Cardiac muscle cell (in vitro differentiated cells and primary cell): ENCODE measurements at places on chromosomes 13 and 19. TPM values are rescaled to one million over a fixed set of nuclear protein-coding genes. Genes with fewer than 3 reads are reported as not detected.

Gene ZNF578
- 3.4 and 3.8 TPM in 2 replicates for total RNA-seq

Gene BEST2
- total RNA-seq, result not detected in 2 replicates

Gene HCN2
- total RNA-seq, result 1.0 and 2.3 TPM in 2 replicates

Gene NAPSA
- total RNA-seq, result 0.32 and 3.5 TPM in 2 replicates

Gene MYBPC2
- 0.04 and 0.18 TPM in 2 replicates for total RNA-seq

- no peak for DNase-seq
- peaks cover 8% of the 10 kb centered on the region for H3K36me3 ChIP-seq
- no peak overlapping the region for H3K4me3 ChIP-seq
- no peak overlapping the region for H3K27ac ChIP-seq
- H3K4me1 ChIP-seq, result no peaks in the 10 kb centered on the region
These were observed 169.0 kb downstream of the TBC1D4 start for GRCh38 chr13:75312884-75313520.

DNA sequence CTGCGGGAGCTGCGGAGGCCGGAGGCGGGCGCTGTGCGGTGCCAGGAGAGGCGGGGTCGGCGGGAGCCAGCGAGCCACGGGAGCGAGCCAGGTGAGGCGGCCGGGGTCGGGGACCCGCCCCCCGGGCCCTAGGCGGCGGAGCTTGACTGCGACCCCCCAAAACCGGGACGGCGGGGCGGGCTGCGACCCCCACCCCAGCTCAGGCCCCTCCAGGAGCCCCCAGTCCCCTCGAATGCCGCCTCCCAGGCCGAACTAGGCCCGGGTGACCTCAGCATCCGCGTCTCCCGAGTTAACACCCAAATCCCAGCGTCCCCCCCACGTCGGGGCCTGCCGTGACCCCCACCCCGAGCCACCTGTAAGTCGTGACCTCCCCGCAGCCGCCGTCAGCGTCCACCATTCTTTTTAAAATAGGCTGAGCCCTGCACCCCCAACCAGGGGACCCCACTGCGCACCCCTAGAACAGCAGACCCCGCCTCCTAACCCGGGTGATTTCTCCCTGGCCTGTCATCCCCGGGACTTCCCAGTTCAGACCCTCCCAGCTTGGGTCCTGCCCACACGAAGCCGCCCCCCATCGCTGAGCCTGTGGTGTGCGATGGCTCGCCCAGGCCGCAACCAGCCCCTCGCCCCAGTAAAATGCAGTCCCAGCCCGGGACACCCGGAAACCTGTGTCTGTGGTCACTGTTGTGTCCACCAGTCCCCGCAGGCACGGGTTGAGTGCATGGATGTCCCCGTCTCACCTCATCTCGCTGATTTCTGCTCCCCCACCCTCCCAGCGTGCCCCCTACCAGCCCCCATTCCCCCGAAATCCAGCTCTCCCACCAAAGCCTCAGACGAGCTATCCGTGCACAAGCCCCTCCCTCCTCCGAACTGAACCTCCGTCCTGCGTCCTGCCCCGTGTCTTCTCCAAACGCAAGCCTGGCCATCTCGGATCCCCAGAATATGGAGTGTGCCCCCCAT lies 551 bp downstream of the FZR1 start:
- DNase-seq, result peak; percentile 43
- no peaks in the 10 kb centered on the region for H3K36me3 ChIP-seq
- no peaks in the 10 kb centered on the region for H3K27me3 ChIP-seq
- peak overlapping the region; percentile 98 for H3K4me3 ChIP-seq

GRCh38 chr19:55426042-55426441 lies 17.1 kb downstream of the SHISA7 start:
- H3K27me3 ChIP-seq, result no peaks in the 10 kb centered on the region
- H3K36me3 ChIP-seq, result no peaks in the 10 kb centered on the region
- no peak overlapping the region for H3K27ac ChIP-seq
- no peaks in the 10 kb centered on the region for H3K4me1 ChIP-seq

DNA sequence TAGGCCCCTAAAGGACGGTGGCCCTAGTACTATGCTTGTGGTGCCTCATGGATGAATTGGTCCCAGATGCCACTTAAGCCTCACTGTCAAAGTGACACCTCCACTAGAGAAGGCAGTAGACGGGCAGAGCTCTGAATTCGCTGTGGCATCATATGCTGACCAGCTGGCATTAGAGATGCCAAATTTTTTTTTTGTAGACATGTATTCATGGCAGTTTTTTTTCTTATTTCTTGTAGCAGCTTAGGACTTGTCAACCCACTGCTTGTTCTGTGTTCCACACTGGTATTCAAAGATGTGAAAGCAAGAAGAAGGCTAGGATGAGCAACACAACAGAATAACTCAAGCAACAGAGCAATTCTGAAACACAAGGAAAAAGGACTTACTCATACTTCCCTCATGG lies 212.5 kb downstream of the DLEU7 start:
- H3K4me3 ChIP-seq, result no peak overlapping the region
- no peak overlapping the region for H3K27ac ChIP-seq
- no peaks in the 10 kb centered on the region for H3K4me1 ChIP-seq
- no peak for DNase-seq
- H3K27me3 ChIP-seq, result no peaks in the 10 kb centered on the region

DNA sequence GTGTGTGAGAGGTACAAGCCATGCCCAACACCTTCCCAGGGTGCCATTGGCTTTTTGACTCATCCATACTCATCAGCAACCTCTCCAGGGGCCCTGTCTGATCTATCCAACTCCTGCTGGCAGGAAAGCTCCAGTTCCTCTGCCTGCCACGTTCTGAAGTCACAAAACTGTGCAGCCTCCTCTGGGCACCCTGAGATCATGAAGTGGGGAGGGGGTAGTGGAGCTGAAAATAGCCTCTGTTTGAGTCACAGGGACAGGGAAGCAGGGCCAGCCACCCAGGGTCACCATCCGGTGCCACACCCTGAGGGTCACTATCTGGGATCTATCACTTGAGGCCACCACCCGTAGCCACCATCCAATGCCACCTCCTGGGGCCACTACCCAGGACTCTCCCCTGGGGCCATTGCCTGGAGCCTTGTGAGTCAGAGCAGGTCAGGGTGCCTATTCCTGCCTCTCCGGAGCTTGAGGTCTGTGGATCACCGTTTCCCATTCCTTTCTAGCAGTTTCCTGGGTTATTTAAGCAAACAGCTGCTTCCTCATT lies 172.1 kb downstream of the NUFIP1 start:
- H3K36me3 ChIP-seq, result no peaks in the 10 kb centered on the region
- H3K27ac ChIP-seq, result no peak overlapping the region
- H3K27me3 ChIP-seq, result no peaks in the 10 kb centered on the region
- H3K4me1 ChIP-seq, result no peaks in the 10 kb centered on the region
- H3K4me3 ChIP-seq, result no peak overlapping the region

DNA sequence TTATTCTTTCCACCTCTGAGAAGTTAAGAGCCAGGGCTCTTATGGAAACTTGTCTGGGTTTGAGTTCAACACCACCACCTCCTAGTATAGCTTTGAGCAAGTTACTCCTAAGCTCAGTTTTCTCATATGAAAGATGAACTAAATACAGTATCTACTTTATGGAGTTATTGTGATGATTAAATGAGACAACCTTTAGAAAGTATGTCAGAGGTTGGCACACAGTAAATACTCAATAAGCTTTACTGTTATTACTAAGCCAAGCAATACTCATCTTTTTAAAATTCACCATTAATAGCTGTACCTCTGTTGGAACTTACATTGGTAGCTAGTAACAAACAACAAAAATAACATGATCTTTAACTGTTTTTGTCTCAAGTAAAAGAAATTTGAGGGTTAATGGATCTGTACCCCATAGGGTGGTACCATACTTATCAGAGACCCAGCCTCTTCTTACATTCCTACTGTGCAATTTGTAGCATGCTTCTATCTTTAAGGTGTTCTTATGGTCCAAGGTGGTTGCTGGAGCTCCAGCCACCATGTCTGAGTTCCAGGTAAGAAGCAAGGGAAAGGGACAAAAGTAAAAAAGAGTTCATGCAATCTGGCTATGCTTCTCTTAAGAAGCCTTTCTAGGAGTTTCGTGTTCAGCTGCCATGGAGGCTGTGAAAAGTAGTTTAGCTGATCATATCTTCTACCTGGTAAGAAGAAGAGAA lies 24.1 kb upstream of the NDFIP2 start:
- no peak overlapping the region for H3K27ac ChIP-seq
- no peak for DNase-seq
- no peaks in the 10 kb centered on the region for H3K36me3 ChIP-seq
- no peak overlapping the region for H3K4me3 ChIP-seq
- H3K27me3 ChIP-seq, result no peaks in the 10 kb centered on the region

DNA sequence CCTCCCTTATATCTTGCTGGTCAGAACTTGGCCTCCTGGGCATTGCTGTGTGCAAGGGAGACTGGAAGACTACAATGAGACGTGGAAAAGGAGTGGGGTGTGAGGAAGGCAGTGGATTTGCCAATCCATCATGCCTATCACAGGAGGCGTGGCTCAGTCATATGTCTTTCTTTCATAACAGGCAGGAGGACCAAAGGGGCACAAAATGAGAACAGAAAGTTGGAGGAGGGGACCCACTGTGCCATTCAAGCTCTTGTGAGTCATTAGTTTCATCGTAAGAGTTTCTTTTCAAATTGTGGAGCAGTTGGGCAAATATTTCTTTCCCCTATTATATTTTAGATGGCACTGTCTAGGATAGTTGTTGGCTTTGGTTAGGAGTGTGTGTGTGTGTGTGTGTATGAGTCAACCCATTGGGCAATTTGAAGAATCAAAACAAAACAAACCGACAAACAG lies 471.5 kb downstream of the TSHZ3 start:
- H3K4me1 ChIP-seq, result no peaks in the 10 kb centered on the region
- peaks cover 4% of the 10 kb centered on the region for H3K27me3 ChIP-seq
- no peak overlapping the region for H3K4me3 ChIP-seq
- H3K36me3 ChIP-seq, result no peaks in the 10 kb centered on the region
- H3K27ac ChIP-seq, result no peak overlapping the region

DNA sequence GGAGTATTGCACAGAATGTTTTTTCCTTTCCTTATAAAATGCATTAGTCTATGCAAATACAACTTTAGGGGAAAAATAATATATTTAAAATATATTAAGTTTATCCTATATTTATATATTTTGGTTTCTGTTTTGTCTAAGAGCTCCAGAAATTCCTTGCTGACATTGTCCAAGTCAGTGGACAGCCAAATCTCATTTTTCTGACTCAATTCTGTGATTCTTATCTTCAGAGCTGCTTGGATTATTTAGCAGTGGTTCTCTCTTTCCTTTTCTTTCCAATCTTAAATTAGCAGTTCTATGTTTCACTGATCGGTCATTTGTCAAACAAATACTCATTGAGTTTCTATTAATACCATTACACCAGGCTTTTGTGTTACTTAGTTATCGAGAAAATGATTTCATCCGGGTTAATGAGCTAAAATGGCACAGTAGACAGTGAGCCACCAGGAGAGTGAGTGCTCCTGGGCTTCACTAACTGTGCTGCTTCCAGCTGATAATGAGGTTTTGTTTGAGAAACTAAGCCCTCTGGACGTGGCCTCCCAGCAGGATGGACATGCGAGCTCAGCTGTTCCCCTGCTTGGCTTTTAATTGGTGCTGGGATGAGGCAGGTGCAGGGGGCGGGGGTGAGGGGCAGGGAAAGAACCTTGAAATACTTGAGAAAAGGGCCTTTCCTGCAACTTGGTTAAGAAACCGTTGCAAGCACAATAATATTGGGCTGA lies 44.0 kb downstream of the ATP11A start:
- H3K27ac ChIP-seq, result peak overlapping the region; percentile 86
- H3K36me3 ChIP-seq, result no peaks in the 10 kb centered on the region
- peaks cover 61% of the 10 kb centered on the region for H3K4me1 ChIP-seq
- no peak for DNase-seq
- no peaks in the 10 kb centered on the region for H3K27me3 ChIP-seq

DNA sequence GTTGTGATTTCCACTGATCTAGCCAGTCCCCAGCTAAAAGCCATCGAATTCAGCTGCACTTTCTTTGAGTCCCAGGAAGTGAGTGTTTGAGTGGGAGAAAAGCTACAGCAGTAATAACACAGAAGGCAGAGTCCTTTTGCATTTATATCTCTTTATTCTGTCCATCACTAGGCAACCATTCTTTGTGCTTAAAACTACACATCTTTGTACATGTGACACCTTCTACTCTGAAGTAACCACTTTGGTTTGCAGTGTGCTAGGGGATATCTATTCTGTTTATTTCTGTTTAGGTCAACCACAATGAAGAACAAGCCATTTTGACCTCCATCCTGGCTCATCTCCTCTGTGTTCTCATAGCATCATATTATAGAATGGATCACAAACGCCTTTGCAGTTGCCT lies 226.0 kb upstream of the SERP2 start:
- H3K4me3 ChIP-seq, result no peak overlapping the region
- H3K4me1 ChIP-seq, result peaks cover 11% of the 10 kb centered on the region
- no peak overlapping the region for H3K27ac ChIP-seq
- H3K36me3 ChIP-seq, result no peaks in the 10 kb centered on the region

DNA sequence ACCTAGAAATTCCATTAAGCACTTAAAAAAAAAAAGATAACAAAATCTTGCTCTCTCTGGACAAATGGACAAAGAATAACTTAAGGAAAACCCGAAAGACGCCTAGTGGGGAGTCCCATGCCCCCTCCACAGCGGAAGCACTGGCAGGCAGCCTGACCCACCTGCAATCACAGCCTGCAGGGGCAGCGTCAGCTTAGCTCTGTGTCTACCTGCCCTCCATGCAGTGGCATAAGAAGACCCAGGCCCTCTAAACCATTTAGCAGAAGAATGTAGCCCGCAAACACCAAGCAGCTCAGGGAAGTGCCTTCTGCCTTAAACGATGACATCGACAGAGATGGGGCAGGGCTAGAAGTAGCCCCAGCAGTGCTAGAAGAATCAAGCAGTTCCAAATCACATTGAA lies 36.0 kb downstream of the KCTD15 start:
- H3K27ac ChIP-seq, result no peak overlapping the region
- DNase-seq, result no peak
- no peaks in the 10 kb centered on the region for H3K36me3 ChIP-seq
- no peaks in the 10 kb centered on the region for H3K4me1 ChIP-seq

DNA sequence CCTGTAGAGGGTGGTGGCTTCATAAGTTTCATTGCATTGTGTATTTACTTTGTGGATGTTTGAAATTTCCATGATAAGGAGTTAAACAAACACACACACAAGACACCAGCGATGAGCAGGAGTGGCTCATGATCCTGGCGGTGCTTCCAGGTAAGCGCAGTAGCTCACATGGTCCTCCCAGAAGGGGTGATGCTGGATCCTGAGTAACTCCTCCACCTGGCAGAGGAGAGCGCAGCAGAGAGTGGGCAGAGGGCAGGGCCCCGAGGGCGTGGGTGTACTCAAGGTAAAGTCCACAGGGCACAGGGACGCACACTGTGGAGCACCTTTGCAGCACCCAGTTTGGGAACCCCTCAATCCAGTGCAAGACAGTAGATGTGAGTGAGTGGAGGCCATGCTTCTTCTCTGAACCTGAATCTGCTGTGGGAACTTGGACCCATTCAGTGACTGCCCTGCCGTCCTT lies 54.0 kb downstream of the RFX2 start:
- DNase-seq, result no peak
- H3K27ac ChIP-seq, result no peak overlapping the region
- H3K27me3 ChIP-seq, result no peaks in the 10 kb centered on the region
- H3K4me1 ChIP-seq, result no peaks in the 10 kb centered on the region

GRCh38 chr19:32662186-32662585 lies 12.8 kb downstream of the ANKRD27 start:
- H3K4me3 ChIP-seq, result no peak overlapping the region
- no peak overlapping the region for H3K27ac ChIP-seq
- no peaks in the 10 kb centered on the region for H3K27me3 ChIP-seq
- no peaks in the 10 kb centered on the region for H3K4me1 ChIP-seq

GRCh38 chr13:40208517-40208916 lies 457.9 kb downstream of the FOXO1 start:
- H3K4me1 ChIP-seq, result no peaks in the 10 kb centered on the region
- DNase-seq, result no peak
- no peak overlapping the region for H3K4me3 ChIP-seq
- H3K36me3 ChIP-seq, result no peaks in the 10 kb centered on the region
- no peaks in the 10 kb centered on the region for H3K27me3 ChIP-seq
- no peak overlapping the region for H3K27ac ChIP-seq

GRCh38 chr13:52449331-52450011 lies 963 bp downstream of the VPS36 start:
- no peak for DNase-seq
- no peaks in the 10 kb centered on the region for H3K27me3 ChIP-seq
- H3K27ac ChIP-seq, result peak overlapping the region; percentile 96
- H3K36me3 ChIP-seq, result no peaks in the 10 kb centered on the region
